Stimulated activated CD4-positive, alpha-beta T cell treated with anti-CD3 and anti-CD28 coated beads, Interleukin-2, amount 100 ng/mL, for 24 hours (primary cell): ENCODE measurements at places on chromosomes 1 and 21.

DNA sequence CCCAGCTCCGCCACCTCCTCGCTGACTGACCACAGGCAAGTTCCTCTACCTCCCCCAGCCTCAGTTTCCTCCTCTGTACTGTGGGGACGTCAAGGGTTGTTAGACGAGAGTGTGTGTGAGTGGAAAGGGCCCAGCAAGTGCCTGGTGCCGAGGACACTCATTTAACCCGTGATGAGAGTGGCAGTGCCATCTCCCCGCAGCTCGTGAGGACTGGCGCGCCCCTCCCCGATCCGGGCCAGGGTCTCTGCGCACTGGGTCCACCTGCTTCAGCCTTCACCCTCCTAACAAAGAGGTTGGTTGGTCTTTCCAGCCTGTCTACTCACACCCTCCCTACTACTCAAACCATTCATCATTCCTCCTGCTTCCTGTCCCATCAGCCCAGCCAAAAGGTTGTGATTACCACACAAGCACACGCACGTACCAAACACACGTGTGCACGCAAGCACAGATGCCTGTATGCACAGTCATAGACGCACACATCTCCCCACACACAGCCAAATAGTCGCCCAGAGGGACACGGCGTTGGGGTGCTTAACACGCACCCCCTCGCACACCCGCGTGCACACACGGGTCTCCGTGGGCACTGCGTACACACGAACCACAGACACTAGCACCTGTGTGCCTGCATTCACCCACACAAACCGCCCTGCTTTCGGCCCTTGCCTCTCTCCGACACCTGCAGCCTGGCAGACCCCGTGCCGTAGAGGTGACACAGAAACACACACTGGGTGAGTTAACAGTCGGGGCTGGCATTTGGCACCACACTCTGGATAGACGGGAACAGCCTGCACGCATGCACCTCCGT, 39.3 kb downstream of the TAS1R2 start:
- no peak for DNase-seq

GRCh38 chr1:151661751-151662150, 49.9 kb downstream of the SNX27 start:
- DNase-seq, result no peak

GRCh38 chr1:149843431-149844041, 55.8 kb upstream of the BOLA1 start:
- DNase-seq, result no peak

- no peak for DNase-seq
Measured at GRCh38 chr1:39080831-39081270, 54.7 kb downstream of the NDUFS5 start.

GRCh38 chr1:208098773-208099172, 145.4 kb downstream of the PLXNA2 start:
- DNase-seq, result no peak

DNA sequence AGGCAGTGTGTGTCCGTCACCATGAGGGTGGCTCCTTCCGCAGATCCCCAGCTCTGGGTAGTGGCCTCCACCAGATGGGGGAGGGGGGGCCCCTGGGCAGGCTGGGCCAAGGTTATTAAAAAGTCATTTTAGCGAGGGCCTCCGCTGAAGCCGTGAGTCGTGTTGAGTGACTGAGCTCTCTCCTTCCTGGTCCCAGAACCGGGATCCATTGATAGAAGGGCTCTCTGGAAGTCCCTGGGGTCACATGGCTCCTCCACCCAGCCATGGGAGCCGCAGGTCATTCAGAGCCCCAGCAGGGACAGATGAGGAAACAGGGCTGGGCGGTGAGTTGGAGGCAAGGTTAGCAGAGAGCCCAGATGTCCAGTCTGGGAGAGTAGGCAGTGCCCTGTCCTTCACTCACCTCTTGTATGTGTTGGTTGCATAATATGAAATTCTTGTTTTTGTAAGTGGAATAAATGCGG, 12.9 kb downstream of the MIIP start:
- DNase-seq, result no peak

DNA sequence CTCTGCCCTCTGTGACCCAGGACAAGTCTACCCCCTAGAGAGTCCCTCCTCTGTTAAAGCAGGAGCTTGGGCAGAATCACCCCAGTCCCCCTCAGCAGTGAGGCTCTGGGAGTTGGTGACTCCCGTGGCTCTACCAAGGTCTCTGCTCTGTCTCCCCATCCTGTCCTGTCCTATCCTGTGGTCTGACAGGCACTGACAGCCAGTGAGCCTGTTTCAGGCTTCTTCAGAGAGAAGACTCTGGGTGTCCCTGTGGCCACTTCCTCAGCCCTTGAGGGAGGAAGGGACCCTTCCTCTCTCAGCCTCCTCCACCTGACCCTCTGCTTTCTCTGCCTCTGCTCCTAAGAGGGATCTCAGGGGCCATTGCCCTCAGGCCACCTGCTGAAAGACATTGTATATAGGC, 148.7 kb downstream of the FCRL5 start:
- DNase-seq, result no peak

DNA sequence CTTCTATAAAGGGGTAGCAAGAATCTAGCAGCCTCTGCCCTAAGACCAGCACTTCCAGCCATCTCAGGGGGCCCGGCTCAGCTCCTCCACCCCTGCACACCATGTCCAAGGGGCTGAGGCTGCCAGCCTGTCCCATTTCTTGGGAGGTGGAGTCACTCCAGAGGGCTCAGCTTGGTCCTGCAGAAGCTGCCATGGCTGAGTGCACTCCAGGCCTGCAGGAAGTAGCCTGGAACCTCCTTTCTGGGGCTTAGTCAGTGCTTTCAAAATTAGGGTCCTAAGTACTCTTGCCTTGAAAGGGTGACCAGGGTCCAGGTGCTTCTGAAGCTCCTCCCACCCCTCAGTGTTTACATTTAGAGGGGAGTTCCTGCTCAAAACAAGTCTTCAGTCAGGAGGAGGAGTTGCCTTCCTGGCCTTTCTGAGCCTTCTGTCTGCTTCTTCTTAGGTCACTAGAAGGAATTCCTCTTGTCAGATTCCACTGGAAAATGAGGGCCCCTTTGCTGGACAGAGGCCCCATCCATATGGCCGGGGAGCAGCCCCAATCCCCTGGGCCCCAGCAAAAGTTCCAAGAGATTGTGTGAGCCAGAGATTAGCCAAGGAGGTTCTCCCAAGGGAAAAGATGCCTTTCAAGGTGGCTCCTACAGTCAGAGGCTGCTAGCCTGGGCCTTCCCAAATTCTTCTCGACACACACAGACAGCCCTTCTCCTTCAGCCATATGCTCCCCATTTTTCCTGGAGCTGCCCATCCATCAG, 128.1 kb upstream of the VAMP3 start:
- DNase-seq, result no peak

- DNase-seq, result no peak
Measured at GRCh38 chr1:179708434-179709195, 34.5 kb upstream of the FAM163A start.

- DNase-seq, result no peak
Measured at GRCh38 chr1:68372487-68372886, 77.3 kb downstream of the RPE65 start.

DNA sequence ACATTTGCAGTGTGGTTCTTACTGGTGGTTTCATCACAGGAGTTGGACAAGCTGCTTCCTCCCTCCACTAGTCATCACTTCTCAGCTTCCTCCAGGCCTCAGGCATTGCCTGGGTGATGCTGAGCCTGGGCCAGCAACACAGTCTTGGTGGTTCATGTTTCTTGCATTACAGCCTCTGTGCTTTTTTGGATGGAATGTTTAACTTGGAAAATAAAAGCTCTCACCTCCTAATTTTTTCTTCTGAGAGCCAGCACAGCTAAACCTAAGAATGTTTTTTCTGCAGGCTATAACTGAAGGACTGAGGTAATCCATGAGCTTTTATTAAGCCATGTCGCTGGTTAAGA, 66.1 kb upstream of the RHOU start:
- no peak for DNase-seq

DNA sequence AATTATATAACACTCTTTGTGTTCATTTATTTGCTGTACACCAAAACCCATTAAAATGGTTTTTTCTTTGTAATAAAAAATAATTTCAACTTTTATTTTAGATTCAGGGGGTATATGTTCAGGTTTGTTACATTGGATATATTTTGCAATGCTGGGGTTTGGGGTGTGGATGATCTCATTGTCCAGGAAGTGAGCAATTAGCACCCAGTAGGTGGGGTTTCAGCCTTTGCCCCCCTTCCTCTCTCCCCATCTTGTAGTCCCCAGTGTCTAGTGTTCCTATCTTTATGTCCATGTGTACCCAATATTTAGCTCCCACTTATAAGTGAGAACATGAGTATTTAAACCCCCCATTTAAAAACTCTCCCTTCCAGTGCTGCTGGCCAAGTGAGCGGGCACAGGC, 184.6 kb downstream of the RHOU start:
- no peak for DNase-seq

DNA sequence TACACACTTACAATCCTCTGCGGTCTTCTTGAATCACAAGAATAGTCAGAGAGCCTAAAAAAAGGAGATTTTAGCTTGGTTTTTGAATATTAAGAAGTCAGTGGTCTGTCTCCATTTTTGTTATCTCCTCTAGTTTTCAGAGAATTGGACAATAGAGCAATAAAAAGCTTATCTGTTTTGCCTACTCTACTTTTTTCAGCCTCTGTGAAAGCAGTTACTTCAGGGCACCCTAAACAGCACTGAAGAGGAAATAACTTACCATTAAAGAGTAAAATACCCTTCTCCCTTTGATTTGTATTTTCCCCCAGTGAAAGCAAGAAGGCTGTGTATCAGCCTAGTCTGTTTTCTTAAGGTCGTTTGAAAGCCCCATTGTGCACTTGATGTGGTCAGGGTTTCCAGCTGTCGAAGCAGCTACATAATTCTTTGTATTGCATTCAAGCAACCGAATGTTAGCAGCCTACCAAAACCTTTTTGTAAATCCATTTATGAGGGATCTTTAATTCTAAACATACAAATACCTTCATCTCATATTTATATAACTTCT, 1.0 kb downstream of the NTMT2 start:
- DNase-seq, result no peak

GRCh38 chr1:226697151-226697928, 41.7 kb downstream of the ITPKB start:
- no peak for DNase-seq

DNA sequence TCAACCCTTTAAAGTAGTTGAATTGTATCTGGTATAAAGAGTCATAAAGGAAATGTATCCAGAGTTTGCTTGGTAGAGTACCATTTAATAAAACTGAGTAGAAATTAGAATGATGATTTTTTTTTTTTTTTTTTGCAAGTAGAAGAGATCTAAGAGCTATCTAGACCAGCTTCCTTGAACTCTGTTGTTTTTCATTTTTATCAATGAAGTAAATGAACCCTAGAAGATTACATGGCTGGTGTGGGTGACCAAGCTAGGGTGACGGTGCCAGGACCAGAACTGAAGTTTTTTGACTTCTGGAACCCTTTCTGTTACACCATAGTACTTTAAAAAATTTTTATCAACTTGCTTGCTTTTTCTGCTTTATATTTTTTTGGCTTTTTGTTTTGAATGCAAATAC, 36.9 kb downstream of the MACO1 start:
- no peak for DNase-seq

DNA sequence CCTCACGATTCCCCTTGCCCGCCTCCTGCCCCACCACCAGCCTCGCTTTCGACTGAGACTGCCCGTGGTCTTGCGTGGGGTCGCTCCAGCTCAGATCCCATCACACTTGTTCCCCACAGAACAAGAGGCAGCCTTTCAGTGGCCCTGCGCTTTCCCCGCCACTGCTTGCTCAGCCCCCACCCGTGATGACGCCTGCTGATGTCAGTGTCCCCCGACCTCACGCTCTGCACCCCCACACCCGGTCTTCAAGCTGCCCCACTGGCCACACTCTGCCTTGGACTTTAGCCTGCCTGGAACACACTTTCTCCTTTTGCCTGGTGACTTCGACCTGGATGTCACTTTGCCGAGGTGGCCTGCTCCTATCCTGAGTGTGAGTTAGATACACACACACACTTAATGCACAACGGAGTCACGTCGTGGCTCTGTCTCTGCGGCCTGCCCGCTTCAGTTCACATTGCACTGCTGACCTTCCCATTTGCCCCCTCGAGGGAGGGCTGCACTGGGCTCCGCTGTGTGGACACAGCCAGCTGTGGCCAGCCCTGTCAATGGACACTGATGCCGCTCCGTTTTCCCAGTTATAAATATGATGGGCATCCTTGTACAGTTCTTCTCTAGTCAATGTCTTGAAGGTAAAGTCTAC, 13.0 kb downstream of the AGPAT3 start:
- no peak for DNase-seq

GRCh38 chr21:35399706-35400105, 350.6 kb upstream of the RUNX1 start:
- DNase-seq, result no peak

GRCh38 chr21:41962425-41962966, 8.7 kb upstream of the C2CD2 start:
- no peak for DNase-seq

DNA sequence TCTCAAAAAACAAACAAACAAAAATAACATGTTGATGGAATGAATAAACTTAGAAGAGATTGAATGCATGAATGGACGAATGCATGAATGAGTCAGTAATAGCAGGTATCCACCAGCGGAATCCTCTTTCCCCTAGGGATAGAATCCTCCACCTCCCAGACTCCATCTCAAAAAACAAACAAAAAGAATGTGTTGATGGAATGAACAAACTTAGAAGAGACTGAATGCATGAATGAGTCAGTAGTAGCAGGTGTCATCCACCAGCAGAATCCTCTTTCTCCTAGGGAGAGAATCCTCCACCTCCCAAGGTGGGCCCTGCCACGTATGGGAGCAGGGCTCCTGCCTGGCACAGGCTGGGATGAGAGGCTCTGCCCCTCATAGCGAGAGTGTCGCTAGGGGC, 26.8 kb upstream of the RNF19B start:
- DNase-seq, result no peak
